NCI-H524 (cell line): ENCODE measurements at places on chromosomes 11 and 22.

DNA sequence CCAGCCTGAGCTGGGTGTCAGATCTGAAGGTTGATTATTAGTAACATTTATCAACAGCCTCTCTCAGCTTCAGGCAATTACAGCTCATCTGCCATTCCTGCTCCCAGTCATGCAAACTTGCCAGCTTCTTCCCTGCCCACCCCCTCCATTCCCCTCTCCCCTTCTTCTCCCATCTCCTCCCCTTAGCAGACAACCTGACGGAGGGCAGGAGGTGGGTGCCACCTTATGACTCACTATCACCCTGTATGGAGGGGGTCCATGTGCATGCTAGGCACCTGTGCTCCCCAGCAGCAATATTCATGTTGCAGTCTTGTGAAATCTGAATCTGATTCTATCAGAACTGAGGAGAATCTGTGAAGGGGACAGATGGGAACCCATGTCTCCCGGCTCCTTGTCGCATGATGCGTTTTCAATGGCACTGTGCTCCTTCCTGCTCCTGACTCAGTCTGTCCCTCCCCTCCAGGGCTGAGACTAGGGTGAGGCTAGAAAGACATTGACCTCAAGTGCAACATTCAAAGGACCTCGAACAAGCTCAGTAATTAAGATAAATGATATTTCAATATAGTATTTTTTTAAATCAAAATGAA, 46.3 kb upstream of the TUB start:
- no peak for DNase-seq

DNA sequence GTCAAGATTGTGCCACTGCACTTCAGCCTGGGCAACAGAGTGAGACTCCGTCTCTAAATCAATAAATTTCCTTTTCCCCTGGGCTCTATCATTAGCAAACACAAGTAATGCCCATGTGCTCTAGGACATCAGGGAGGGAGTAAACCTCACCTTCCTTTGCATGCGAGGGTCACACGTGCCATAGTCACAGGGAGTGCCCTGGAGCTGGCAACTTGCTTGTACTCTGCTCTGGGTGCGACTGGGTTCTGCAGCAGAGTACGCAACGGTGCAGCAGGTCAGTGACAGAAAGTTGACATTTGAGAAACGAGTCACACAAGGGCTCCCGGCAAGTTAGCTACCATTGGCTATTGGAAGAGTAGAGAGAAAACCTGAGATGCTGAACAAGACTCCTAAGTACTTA, 32.6 kb upstream of the CHKA start:
- DNase-seq, result no peak

DNA sequence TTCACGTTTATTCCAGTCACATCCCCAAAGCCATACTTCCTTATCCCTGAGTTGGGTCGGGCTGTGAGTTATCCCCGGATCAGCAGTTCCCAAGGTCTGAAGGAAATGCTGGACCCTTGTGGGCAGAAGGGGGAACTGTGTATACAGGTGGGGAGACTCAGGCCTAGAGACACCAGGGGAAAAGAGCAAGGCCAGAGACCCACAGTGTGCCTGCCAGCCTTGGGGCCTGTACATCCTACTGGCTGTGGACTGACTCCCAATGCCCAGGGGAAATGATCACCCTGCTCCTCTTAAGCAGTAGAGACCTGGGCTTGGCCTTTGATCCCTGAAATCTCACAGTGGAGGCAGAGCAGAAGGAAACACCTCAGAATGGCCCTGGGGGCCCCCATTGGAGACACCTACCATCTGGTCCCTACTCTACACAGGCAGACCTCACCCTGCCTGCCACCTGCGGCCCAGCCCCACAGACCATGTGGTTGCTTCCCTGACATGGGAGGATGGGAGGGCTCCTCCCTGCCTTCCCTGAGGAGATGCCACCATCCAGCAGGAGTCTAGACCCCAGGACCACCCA, 1.3 kb downstream of the SELENOM start:
- DNase-seq, result peak; percentile 32

DNA sequence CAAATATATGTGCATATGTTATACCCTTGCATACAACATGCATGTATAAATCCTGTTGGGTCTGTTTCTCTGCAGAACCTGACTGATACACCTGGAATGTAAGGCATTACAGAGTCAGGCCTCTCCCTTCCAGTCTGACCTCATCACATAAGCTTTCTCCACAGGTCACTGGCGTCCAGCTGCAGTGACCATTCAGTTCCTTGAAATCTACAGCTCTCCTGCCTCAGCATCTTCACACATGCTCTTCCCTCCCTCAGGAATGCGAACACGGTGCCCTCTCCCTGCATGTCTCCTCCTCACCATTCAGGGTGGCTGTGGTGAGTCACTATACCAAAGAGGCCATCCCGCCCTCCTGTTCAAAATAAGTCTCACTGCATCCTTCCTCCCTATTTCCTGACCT, 657.8 kb upstream of the B3GAT1 start:
- no peak for DNase-seq

GRCh38 chr11:129779342-129779741, 36.3 kb upstream of the TMEM45B start:
- no peak for DNase-seq

- no peak for DNase-seq
Observed at GRCh38 chr22:47633111-47633510, 870.7 kb downstream of the TBC1D22A start.
